ENCODE measurements at places on chromosomes 12 and 14.
A peak's percentile ranks its signal among the peaks of the same experiment; 100 is the strongest.

DNA sequence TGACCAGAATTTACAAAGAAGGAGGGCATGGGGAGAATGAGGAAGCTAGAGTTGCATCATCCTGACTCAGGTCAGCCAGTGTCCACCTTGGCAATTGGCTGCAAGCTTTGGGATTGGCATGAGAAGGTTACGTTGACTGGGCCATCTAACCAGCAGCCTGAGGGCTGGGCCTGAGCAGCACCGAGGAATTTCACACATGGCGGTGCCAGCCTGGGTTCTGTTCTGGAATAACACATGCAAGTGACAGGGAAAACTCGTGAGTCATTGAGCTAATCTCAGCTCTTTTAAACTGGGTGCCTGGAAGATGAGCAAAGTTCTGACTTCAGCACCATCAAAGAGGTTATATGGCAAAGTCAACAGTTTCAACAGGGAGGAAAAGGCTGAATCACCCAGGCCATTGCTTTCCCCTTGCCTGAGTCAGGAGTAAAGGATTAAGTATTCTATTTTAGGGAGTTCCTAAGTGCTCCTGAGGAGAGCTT lies 543.2 kb upstream of the TBX3 start:
- no peak for DNase-seq

- no peak for DNase-seq
Measured at GRCh38 chr14:65566820-65567522, 154.4 kb downstream of the FUT8 start.

DNA sequence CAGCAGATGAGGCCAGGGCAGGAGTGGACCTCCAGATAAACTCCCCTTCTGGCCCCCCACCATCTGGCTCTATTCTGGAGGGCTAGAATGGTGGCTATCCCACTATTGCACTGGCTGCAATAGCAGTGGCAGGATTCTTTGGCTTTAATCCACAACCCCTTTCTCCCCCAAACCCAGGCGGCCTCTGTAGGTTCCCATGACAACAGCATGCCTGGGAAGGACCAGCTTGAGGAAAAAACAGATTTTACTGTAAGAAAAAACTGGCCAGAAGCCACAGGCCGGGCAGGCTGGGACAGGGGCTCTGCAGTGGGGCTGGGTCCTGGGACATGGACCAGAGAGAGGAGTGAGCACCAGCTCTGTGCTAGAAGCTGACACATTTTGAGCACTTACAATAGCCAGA lies 13.6 kb upstream of the ACVR1B start:
- DNase-seq: peak; percentile 35

- DNase-seq: no peak
Measured at GRCh38 chr14:50813544-50813863, 17.5 kb downstream of the NIN start.

GRCh38 chr12:70005864-70006618 lies 181.0 kb downstream of the MYRFL start:
- DNase-seq: no peak

DNA sequence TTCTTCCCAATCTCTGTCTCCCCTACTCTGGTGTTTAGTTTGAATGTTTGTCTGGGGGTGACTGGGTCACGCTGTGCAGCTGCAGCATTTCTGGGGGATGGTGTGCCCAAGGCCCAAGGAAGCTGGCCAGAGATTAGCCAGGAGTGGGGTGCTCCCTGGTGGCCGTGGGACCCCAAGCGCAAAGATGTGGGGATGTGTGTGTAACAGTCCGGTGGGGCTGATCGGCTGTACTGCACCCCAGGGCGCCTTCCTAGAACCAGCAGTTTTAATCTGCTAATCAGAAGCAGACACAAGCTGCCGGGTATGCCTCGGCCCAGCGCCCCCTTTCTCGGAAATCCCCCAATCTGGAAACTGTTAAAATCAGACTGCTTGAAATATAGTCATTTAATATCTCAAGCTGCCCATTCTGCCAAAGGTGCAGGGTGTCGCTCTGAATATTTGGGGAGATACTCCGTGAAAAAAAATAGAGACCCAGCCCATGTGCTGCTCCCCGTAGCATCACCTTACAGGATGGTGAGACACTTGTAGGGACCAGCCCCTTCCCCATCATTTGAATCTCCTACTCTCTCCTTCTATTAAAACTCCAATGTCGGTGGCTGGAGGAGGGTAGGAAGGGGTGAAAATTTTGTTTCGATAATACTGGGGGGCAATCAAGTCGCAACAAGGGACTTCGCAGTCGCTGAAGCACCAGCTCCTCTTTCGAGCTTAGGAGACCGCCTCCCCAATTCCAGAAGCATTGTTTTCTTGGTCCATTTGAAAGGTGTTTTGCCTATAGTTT lies 4.3 kb downstream of the HOXC9 start:
- no peak for DNase-seq

GRCh38 chr12:100267603-100268281 lies 765 bp downstream of the SCYL2 start:
- no peak for DNase-seq

DNA sequence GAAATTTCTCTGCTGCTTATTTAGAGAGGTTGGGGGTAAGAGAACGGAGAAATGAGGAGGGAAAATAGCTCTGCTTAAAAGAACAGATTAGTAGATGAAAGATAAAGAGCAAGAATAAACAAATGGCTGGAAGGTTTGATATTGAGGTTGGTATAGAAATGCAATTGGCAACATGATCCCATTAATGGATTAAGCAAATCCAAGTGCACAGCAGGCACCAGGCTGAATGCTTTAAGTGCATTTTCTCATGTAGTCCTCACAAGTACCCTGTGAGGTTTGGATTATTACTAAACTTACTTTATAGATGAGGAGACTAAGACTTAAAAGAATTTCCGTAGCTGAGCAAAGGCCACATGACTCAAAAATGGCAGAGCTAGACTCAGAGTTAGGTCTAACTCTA lies 76.9 kb upstream of the ATF1 start:
- DNase-seq: no peak

DNA sequence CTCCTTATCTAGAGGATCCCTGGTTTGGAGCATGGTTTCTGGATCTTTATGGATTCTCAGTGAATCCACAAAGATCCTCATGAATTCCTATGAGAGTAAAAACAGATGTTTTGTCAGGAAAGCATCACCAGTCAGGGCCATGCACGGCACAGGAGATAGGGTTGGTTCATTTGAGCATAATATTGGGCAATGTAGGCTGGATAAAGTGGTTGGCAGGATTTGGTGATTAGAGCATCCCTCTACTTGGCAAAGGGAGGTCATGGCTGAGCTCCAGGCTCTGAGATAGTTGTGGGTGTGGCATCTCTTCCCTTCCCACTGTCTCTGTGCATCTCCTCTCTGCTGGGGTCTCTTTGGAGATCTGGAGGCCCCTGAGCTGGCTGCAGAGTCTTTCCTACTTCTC lies 149.8 kb downstream of the DACT1 start:
- DNase-seq: no peak
